Anterior cingulate cortex (tissue), 58 donors: ENCODE measurements at places on chromosomes 7 and 10.

- DNase-seq = no peak
Measured at GRCh38 chr10:125054669-125055268, 105.6 kb downstream of the CTBP2 start.

DNA sequence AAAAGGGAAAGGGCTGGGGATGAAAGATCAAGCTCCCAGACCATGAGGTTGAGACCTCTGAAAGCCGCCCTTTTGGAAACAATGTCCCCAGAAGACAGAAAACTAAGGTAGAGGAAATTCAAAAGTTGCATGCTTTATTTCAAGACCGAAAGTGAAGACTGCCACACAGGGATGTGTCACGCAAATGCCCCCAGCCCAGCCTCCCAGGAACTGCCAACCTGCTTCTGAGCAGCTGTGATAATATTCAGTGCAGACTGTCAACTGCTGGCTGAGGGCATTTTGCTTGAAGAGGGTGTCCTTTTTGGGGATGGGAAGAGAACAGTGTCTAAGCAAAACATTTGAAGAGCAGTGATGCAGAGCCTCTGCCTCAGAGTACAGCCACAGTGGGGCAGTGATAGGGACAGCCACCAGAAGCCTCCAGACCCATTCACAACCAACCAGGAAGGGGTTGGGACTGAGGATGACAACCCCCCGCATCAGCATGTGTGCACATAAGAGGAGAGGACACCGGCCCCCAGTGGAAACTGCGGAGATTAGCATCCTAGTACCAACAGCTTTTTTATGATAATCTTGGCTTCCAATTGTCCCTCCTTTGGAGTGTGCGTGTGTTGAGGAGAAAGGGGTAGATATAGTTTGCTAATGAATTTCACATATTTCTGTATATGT is 34.7 kb upstream of the NFE2L3 start:
- DNase-seq = no peak

- no peak for DNase-seq
Measured at GRCh38 chr10:3792710-3793219, 7.8 kb upstream of the KLF6 start.

- DNase-seq = no peak
Measured at GRCh38 chr10:97903128-97904017, 53.7 kb downstream of the GOLGA7B start.

DNA sequence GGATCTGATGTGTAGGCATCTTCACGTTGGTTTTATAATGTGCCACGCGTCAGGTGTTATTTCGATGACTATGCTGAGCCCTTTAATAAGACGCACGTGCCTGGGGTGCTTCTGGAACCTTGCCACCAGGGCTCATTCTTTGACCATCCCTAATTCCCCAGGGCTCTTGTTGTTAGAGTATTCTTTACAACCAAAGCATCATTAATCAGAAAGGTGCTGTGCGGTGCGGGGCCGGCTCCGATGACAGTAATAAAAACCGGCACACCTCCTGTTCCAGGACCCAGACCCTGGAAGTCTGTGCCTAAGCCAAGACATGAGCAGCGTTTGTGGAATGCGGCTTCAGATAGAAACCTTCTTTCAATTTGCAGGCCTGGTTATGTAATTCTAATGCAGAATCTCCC is 58.4 kb downstream of the MGMT start:
- no peak for DNase-seq

GRCh38 chr10:36366843-36367242 is 724.7 kb upstream of the FZD8 start:
- no peak for DNase-seq

DNA sequence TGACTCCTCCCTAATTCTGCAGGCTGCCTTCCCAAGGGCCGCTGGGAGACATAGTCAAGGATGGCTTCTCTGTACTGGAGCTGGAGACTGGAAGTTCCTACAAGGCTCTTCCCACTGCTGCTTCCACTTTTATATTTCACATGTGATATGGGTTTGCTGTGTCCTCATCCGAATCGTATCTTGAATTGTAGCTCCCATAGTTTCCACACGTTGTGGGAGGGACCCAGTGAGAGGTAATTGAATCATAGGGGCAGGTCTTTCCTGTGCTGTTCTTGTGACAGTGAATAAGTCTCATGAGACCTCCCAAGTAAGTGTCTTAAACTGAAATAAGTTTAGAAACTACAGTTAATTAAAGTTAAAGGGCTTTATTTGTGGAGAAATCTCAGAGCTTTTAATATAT is 47.0 kb upstream of the BICC1 start:
- DNase-seq = no peak

GRCh38 chr7:124457841-124458240 is 307.8 kb downstream of the GPR37 start:
- DNase-seq = no peak

- no peak for DNase-seq
Measured at GRCh38 chr7:10684606-10685005, 289.1 kb upstream of the PHF14 start.

DNA sequence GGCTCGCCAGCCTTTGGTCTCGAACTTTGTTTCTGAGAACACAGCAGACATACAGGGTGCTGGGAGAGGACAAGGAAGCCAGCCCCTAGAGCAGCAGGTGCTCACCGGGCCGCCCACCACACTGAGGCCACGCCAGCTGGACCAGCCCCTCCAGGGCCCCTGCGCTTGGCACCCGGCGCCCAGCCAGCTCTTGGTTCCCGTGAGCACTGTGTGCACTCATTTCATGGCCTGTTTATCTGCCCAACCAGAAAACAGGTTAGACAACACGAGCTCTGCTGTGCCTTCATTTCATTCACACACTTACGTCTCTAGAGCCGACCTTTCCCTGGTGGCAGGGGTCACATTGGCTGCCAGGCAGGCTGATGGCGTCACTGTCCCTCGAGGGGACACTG is 104.0 kb downstream of the CYTH3 start:
- no peak for DNase-seq

GRCh38 chr10:133079836-133080682 is 7.7 kb upstream of the ADGRA1 start:
- DNase-seq = no peak
